Upper lobe of right lung (tissue), 1 donor: ENCODE measurements at places on chromosomes 5 and 9. TPM values are rescaled to one million over a fixed set of nuclear protein-coding genes. Genes with fewer than 3 reads are reported as not detected.
A peak's percentile ranks its signal among the peaks of the same experiment; 100 is the strongest.

GRCh38 chr9:106600955-106601560 lies 261.9 kb upstream of the ZNF462 start:
- no peak overlapping the region for H3K27ac ChIP-seq
- H3K4me3 ChIP-seq, result no peak overlapping the region
- no peak for DNase-seq
- H3K36me3 ChIP-seq, result no peaks in the 10 kb centered on the region
- H3K4me1 ChIP-seq, result no peaks in the 10 kb centered on the region

DNA sequence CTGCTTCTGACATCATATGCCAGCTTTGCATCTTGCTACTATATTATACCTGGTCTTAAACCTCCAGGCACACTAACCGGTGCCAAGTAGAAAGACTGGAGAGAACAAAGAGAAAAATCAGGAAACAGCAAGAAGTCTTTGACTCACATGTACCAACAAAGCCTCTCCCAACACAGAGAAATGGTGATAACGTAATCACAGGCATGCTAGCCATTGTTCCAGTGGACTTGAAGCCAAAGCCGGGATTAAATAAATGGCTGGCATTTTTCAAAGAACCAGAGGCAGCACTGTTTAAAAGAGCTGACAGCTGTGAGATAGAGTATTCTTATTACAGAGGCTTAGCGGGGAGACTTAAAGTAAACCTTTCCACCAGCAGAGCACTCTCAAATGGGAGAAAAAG lies 148.4 kb upstream of the NFIL3 start:
- no peaks in the 10 kb centered on the region for H3K4me1 ChIP-seq
- H3K27me3 ChIP-seq, result peaks cover 11% of the 10 kb centered on the region
- H3K4me3 ChIP-seq, result no peak overlapping the region

GRCh38 chr9:37335238-37335637 lies 87.3 kb upstream of the GRHPR start:
- no peaks in the 10 kb centered on the region for H3K4me1 ChIP-seq
- DNase-seq, result no peak
- H3K27ac ChIP-seq, result no peak overlapping the region
- no peak overlapping the region for H3K4me3 ChIP-seq

DNA sequence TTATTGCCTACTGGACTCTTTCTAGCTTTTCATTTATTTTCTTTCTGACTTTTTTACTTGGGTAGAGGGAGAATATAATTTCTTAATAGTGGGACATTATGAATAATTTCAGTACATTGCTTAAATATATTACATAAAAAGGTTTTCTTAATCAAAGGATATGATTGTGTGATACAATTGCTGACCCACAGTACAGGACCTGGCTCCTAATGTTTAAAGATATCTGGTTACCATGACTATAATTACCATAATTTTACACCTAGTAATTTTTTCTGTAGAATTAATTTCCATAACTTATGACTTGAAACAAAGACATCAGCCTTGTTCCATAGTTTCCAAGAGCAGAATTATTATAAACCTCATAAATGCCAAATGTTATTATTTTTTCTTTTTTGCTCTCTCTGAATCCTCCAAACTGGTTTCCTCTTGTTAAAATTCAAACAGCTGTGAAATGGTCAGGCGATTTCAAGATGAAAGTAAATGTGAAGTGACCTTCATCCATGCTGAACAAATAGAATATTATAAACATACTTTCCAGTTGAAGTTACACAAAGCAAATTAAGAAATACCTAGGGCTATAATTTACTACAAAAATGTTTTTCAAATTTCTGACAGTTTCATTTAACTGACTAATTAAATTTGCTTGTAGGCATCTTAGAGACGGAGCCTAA lies 301.2 kb upstream of the TYRP1 start:
- no peak overlapping the region for H3K27ac ChIP-seq
- no peak overlapping the region for H3K4me3 ChIP-seq
- H3K36me3 ChIP-seq, result no peaks in the 10 kb centered on the region
- no peak for DNase-seq
- no peaks in the 10 kb centered on the region for H3K27me3 ChIP-seq

GRCh38 chr5:59768152-59769040 lies 125.1 kb downstream of the PDE4D start:
- H3K4me3 ChIP-seq, result peak overlapping the region; percentile 53
- no peaks in the 10 kb centered on the region for H3K36me3 ChIP-seq
- peak overlapping the region; percentile 4 for H3K27ac ChIP-seq
- H3K4me1 ChIP-seq, result peaks cover 5% of the 10 kb centered on the region
- H3K27me3 ChIP-seq, result no peaks in the 10 kb centered on the region

DNA sequence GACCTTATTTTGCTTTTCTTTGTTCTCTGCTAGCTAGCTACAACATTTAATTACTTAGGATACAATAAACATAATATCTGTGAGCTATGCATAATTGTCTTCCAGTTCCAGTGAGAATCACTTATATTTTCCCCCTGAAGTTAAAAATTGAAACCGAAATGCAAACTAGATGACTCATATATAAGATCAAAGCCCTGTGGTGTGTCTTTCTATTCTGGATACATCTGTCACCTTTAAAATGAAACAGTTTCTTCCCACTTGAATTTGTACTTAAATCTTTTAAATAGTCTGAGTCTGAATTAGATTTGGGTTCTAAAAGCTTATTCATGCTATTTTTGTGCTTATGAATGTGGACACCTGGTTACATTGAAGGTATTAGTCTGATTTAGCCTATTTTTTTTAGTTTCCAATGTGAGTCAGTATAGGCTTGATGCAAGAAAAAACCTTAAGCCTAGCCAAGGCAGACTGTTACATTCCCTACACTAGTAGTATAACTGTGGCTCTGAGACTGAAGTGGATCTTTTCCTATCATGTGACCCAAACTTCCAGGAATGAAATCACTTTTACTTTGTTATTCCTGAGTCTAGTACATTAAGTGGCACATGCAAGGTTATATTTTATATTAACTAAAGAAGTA lies 703.5 kb upstream of the RGMB start:
- DNase-seq, result no peak
- no peaks in the 10 kb centered on the region for H3K4me1 ChIP-seq
- H3K4me3 ChIP-seq, result no peak overlapping the region
- H3K27ac ChIP-seq, result no peak overlapping the region

Gene LCN2
- total RNA-seq, result 14.3 TPM

Gene ADAMTS16
- 0.26 TPM for total RNA-seq

Gene GPSM1
- total RNA-seq, result 27.3 TPM
